Mesothelial cell of epicardium (in vitro differentiated cells): ENCODE measurements at places on chromosomes 11 and 22.
A peak's percentile ranks its signal among the peaks of the same experiment; 100 is the strongest.

DNA sequence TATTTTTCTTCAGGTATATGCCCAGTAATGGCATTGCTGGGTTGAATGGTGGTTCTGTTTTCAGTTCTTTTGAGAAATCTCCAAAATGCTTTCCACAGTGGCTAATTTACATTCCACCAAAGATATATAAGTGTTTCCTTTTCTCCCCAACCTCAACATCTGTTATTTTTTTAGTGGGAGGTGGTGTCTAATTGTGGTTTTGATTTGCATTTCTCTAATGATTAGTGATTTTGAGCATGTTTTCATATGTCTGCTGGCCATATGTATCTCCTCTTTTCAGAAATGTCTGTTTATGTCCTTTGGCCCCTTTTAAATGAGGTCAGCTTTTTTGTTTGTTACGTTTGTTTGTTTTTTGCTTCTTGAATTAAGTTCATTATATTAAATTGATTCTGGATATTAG is 760.2 kb downstream of the KCNA4 start:
- DNase-seq: no peak

GRCh38 chr11:106231591-106231990 is 154.1 kb downstream of the AASDHPPT start:
- no peak for DNase-seq

DNA sequence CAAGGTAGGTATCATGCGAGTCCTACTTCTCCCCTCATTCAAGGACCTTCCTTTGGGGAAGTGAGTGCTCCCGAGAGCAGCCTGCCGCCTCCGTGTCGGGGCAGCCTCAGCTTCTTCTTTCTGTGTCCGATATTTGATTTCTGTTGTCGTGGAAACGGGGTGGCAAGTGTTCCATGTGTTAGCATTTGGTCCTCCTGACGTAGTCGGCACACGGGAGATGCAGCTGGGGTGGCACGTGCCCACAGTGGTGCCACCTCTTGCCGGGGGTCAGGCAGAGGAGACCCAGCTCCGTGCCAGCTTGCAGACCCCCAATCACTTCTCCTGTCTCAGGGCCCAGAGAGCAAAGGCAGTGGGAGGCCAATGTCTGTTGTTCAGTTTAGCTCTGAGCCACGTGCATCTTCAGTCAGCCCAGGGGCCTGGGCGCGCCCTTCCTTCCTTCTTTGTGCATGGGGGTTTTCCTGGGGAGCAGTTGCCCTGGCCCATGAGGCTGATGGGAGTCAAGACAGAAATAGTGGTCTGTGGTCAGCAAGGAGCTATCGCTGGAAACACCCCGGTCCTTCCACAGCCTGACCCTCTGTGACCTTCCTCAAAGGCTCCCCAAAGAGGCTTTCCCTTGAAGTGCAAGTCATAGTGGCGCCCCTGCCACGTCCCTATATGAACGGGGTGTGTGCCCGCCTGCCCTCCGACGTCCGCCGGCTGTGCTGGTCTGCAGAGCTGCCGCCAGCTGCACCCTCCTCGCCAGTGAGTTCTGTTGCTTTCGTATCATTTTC is 44.5 kb downstream of the PARVB start:
- DNase-seq: no peak

DNA sequence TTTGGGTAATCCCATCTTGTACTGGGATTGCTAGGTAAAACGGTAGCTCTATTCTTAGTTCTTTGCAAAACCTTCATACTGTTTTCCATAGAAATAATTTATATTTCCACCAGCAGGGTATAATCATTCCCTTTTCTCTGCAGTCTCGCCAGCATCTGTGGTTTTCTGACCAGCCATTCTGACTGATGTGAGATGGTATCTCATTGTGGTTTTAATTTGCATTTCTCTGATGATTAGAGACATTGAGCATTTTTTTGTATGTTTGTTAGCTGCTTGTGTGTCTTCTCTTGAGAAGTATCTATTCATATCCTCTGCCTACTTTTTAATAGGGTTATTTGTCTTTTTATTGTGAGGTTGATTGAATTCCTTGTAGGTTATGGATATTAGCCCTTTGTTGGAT is 220.9 kb downstream of the PGR start:
- no peak for DNase-seq

DNA sequence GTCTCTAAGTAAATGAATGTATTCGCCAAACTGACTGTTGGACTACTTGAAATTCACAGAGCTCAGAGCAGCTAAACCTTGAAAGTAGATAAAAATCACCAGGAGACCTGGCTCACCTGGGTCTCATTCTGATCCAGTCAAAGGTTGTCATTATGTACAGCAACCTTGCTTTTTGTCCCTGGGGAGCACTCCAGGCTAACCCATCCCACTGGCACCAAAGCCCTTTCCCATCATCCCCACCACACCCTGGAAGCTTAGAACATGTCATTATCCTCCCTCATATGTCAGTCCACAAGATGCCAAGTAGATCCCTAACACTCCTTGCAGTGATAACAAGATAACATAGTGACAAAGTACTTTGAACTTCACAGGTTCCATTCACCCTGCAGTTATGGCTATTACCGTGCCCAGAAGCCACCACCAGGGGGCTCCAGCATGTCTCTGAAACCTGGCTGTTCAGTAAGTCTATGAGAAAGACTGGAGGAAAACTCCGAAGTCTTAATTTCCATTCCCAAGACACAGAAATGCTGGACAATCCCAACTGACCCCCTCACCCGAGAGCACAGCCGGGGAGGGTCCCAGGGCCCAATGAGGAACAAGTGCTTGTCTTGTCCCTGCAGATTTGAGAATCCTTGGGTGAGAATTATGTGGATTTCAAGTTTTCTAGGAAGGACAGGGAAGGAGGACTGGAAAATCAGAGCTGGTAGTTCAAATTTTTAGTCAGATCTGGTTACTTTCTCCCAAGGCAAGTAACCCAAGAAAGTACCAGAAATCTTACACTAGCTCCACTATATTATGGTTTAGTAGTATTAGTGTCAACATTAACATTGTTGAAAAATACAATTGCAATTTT is 43.0 kb upstream of the USP47 start:
- no peak for DNase-seq

GRCh38 chr11:95671768-95672167 is 117.8 kb downstream of the FAM76B start:
- DNase-seq: no peak

DNA sequence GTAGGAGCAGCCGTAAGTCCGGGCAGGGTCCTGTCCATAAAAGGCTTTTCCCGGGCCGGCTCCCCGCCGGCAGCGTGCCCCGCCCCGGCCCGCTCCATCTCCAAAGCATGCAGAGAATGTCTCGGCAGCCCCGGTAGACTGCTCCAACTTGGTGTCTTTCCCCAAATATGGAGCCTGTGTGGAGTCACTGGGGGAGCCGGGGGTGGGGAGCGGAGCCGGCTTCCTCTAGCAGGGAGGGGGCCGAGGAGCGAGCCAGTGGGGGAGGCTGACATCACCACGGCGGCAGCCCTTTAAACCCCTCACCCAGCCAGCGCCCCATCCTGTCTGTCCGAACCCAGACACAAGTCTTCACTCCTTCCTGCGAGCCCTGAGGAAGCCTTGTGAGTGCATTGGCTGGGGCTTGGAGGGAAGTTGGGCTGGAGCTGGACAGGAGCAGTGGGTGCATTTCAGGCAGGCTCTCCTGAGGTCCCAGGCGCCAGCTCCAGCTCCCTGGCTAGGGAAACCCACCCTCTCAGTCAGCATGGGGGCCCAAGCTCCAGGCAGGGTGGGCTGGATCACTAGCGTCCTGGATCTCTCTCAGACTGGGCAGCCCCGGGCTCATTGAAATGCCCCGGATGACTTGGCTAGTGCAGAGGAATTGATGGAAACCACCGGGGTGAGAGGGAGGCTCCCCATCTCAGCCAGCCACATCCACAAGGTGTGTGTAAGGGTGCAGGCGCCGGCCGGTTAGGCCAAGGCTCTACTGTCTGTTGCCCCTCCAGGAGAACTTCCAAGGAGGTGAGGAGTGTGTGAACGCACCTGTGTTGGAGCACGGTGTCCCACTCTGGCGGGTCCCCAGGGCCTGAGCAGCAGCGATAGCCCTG is at the start of gene TAGLN:
TSS of gene TAGLN (plus strand) at position 318 of the 863 bp plus-strand sequence. CDS start 3,644 bp downstream, outside the sequence.
- DNase-seq: peak; percentile 68

DNA sequence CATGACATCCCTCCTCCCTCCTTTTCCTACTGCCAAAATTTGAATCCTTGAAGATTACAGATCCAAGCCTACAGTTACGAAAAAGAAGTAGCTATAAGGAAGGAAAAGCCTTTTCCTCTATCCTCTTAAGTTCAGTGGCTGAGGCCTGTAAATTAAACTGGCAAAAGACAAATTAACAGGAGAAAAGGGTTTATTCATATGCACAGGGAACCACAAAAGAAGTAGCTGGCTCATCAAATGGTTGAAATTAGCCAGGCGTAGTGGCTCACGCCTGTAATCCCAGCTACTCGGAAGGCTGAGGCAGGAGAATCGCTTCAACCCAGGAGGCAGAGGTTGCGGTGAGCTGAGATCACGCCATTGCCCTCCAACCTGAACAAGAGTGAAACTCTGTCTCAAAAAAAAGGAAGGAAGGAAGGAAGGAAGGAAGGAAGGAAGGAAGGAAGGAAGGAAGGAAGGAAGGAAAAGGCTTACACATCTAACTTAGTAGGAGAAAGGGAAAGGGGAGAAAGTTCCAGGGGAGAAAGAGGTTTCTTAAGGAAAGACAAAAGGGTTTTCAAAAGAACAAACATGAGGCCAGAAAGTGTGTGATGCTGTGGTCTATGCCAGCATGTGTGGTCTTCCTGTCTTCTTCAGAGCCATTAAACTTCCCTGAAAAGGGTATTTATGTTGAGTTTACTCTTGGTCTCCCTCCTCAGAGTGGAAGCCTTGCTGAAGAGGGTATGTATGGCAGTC is 5.1 kb upstream of the SMPD1 start:
- no peak for DNase-seq

- peak; percentile 65 for DNase-seq
These were observed 557 bp downstream of the RANGAP1 start for GRCh38 chr22:41285441-41285819.

GRCh38 chr22:46050451-46050845 is 73.5 kb upstream of the WNT7B start:
- no peak for DNase-seq

DNA sequence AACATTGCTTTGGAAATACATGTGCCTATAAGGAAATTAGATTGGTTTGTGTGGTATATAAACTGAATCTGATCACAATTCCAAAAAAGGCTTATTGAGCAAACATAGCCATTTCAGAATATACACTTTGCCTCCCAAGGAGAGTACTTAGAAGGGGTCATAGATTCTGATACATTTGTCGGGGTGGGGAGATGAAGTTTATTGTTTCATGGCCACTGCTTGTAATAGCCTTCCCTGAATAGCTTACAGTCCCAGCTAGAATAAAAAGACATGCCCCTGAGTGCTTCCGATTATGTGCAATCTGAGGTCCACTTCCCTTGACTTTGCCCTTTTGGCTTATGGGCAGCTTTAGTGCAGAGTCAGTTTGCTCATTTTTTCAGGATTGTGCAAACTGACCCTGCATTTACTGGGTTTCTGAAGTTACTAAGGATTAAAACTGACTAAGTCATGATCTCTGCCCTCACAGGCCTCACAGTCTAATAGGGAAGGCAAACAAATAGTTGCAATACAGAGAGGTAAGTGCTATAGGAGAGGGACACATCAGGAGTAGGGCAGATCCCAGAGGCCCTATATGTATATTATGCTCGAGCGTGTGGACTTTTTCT is 184.2 kb downstream of the BLID start:
- no peak for DNase-seq

- DNase-seq: no peak
These were observed 349.9 kb upstream of the ANO3 start for GRCh38 chr11:25981998-25982397.

DNA sequence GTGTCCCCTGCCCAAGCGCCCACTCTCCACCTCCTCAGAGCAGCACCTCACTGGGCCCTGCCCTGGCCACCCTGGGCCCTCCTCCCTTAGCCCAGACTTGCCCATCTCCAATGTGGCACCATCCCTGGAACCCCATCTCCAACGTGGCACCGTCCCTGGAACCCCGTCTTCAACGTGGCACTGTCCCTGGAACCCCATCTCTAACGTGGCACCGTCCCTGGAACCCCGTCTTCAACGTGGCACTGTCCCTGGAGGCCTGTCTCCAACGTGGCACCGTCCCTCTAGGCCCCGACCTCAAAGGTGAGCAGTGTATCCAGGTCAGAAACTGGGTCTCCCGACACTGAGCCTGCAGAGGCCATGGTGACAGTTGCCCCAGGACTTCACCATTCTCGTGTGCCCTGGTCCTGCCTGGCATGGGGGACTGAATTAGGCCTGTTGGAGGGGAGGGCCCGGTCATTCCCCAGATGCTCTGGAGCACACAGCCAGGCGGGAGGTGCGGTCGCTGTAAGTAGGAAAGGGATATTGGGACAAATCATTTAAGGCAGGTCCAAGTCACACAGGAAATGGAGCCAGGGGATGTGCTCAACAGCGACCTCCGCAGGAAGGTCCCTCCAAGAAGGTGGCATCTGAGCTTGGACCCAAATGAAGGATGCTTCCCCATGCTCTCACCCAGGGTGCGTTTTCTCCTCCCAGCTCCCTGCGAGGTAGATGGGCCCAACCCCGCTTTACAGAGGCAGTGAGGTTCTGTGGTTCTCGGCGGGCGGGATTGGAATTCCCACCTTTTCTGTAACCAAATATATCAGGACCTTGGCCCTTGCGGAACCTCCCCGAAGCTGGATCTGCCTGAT is 2.4 kb upstream of the CTSD start:
- no peak for DNase-seq

- peak; percentile 59 for DNase-seq
These were observed 40.4 kb upstream of the AKIP1 start for GRCh38 chr11:8870411-8871170.

GRCh38 chr11:132937016-132937415 is 595.3 kb downstream of the OPCML start:
- DNase-seq: no peak

DNA sequence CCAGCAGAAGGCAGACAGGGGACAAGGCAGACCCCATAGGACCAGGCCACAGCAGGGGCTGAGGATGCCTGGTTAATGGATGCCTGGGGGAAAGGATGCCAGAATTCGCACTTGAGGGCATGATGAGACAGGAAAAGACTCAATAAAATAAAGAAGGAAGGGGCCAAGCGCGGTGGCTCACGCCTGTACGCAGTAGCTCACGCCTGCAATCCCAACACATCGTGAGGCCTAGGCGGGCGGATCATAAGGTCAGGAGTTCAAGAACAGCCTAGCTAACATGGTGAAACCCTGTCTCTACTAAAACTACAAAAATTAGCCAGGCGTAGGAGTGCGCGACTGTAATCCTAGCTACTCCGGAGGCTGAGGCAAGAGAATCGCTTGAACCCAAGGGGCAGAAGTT is 9.8 kb downstream of the APOBEC3D start:
- no peak for DNase-seq

DNA sequence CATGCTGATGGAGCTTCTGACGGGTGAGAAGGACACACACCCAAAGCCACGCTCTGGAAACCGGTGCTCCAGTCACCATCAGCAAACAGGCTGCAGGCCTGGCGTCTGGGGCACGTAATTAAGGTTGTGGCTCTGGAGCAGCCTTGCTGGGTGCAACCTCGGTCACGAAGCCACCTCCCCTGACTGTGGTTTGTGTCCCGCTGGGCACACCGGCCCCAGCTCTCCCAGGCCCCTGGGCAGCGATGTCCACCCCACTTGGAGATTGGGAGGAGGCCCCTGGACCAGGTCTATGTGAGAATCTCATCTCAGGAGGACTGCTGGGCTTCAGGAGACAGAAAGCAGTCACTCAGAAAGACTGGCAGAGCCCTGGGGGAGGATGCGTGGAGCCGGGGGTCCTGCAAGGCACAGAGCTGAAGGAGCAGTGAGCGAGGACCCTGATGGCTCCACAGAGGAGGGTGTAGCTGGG is 631.6 kb downstream of the BRD1 start:
- DNase-seq: no peak

GRCh38 chr11:119839476-119840133 is 110.6 kb upstream of the NECTIN1 start:
- no peak for DNase-seq

- no peak for DNase-seq
These were observed 169.6 kb downstream of the CRYBB2 start for GRCh38 chr22:25388866-25389540.
